ENCODE measurements at places on chromosomes 7 and 10.
A peak's percentile ranks its signal among the peaks of the same experiment; 100 is the strongest.

DNA sequence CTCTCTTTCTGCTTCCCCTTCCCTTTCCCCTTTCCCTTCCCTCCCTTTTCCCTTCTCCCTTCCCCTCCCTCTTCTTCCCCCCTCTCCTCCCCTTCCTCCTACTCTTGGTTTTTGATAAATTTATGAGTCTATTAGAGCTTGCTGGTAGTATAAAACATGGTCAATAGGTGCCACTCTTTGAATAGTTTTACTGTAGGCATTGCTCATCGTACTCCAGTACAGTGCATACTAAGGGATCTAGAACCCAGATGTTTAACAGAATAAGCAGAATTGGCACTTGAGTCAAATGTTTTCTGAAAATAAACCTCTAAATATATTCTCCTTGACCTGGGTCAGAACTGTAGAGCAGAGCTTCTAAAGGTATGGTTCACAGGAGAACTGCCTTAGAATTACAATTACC is 126.7 kb downstream of the SORCS3 start:
- no peak overlapping the region for H3K4me3 ChIP-seq
- no peak overlapping the region for H3K27ac ChIP-seq
- no peak for DNase-seq
- H3K36me3 ChIP-seq = no peaks in the 10 kb centered on the region
- no peaks in the 10 kb centered on the region for H3K27me3 ChIP-seq

- DNase-seq = no peak
- H3K4me1 ChIP-seq = peaks cover 7% of the 10 kb centered on the region
- H3K27me3 ChIP-seq = no peaks in the 10 kb centered on the region
- H3K4me3 ChIP-seq = no peak overlapping the region
- no peak overlapping the region for H3K27ac ChIP-seq
Measured at GRCh38 chr7:154960063-154960790, 42.7 kb downstream of the PAXIP1 start.

DNA sequence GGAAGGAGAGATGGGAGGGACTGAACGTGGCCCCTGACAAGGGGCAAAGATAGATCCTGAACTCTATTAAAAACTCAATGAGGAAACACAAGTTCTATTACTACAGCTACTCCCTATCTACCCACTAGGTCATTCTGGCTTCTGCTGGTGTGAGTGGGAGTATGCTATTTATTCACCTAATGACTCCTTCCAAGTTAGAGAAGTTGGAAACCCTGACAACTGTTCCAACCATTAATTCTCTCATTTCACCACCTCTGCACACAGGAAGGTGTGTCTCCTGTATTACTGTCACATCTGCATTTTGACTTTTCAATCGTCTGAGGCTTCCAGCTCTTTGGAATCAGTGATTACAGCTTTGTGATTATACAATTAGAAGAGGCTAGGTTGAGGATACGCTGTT is 169.4 kb upstream of the ADO start:
- no peak for DNase-seq
- no peaks in the 10 kb centered on the region for H3K4me1 ChIP-seq
- H3K27ac ChIP-seq = no peak overlapping the region
- H3K27me3 ChIP-seq = no peaks in the 10 kb centered on the region

GRCh38 chr10:119518936-119519335 is 23.6 kb downstream of the RGS10 start:
- DNase-seq = no peak
- H3K4me3 ChIP-seq = no peak overlapping the region
- H3K27ac ChIP-seq = no peak overlapping the region

- DNase-seq = no peak
- no peaks in the 10 kb centered on the region for H3K4me1 ChIP-seq
- H3K27ac ChIP-seq = no peak overlapping the region
- H3K27me3 ChIP-seq = no peaks in the 10 kb centered on the region
- H3K4me3 ChIP-seq = no peak overlapping the region
Measured at GRCh38 chr7:101186844-101187428, 6.8 kb upstream of the NAT16 start.

- H3K4me1 ChIP-seq = no peaks in the 10 kb centered on the region
- no peaks in the 10 kb centered on the region for H3K27me3 ChIP-seq
- no peak for DNase-seq
- H3K4me3 ChIP-seq = no peak overlapping the region
Measured at GRCh38 chr7:108419961-108420908, 36.0 kb downstream of the NRCAM start.

DNA sequence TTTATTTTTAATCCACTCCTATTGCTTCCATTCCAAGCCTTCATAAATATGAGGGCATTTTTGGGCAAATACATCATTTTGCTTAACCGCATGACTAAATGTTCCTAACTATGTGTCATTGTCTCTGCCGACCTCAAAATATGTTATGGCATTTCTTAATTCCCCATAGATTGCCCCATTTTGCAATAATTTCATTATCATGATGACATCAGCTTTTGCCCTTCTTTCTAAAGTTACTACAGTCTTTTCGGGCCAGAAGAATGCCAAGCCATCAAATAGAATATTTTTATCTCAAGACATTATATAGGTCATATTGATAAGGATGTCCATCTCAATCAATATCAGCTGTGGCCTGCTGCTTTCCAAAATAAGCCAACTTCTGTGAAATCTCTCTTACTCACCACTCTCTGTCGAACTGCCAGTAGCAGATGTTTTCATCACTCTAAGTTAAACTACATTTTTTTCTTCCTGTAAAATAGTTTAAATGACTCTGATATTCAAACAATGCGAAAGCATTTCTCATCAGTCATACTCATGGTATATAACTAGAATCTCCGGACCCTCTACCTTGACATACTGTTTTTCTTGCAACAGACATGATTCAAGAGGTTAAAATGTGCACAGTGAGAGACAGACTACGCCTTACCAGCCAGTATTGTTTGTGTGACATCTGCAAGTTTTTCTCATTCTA is 1254.6 kb upstream of the CELF2 start:
- H3K36me3 ChIP-seq = no peaks in the 10 kb centered on the region
- no peaks in the 10 kb centered on the region for H3K4me1 ChIP-seq
- H3K4me3 ChIP-seq = no peak overlapping the region
- H3K27ac ChIP-seq = no peak overlapping the region

DNA sequence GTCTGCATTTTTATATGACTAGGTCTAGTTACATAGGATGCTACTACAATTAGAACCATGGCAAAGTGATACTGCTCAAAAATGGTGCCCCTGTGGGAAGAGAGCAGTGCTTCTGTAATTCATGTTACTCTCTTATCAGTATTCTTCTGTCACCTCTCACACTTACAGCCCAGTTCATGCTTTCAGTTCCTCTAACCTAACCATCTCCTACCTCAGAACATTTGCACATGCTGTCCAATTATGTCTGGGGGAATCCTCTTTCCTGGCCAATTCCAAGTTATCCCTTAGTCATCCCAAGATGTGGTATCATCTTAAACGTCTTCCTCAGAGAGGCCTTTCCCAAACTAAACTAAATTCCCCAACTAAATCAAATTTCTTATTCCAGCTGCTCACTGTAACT is 190.2 kb downstream of the RELN start:
- no peak overlapping the region for H3K4me3 ChIP-seq
- H3K27ac ChIP-seq = no peak overlapping the region

DNA sequence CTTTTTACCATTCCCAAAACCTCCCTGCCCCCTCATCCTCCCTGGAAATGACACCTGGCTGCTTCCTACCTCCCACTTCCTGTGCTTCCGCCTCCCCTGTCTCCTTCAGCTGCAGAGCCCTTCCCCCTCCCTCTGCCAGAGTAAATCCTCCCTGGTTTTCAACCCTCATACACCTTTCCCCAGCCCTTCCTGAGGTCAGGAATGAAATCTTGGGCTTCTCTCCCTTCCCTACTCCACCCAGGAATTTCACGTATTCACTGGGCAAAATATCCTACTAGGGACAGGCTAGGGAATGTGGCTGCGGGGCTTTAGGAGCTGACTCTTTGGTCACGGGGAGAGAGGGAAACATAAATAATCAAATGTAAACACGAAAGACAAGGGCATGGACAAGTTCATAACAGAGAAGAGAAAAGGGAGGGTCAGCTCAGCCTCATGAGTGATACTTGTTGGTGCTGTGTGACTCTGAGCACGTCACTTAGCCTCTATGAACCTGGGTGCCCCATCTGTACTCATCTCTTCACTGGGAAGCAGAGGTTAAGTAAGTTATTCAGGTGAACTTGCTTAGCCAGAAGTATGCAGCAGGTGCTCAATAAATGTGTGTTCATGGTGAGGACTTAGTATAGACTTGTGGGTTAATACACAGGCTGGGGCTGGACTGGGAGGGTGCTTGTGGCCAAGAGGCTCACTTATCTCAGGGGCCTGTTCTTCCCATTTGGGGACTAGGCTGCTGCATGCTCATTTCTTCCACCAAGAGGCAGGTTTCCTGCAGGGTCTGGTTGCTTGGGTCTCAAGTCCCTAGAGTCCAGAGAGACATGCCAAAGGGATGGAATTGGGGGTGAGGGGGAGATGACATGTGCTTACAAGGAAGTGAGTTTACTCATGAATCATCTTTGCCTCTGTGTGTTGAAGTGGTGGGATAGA is 10.0 kb upstream of the DUSP5 start:
- H3K4me1 ChIP-seq = no peaks in the 10 kb centered on the region
- H3K4me3 ChIP-seq = no peak overlapping the region
- no peak for DNase-seq
- H3K27me3 ChIP-seq = no peaks in the 10 kb centered on the region
- no peak overlapping the region for H3K27ac ChIP-seq
- no peaks in the 10 kb centered on the region for H3K36me3 ChIP-seq

GRCh38 chr10:32153931-32154330 is 97.7 kb upstream of the KIF5B start:
- H3K36me3 ChIP-seq = no peaks in the 10 kb centered on the region
- H3K4me3 ChIP-seq = no peak overlapping the region
- no peaks in the 10 kb centered on the region for H3K4me1 ChIP-seq
- no peak for DNase-seq
- H3K27me3 ChIP-seq = no peaks in the 10 kb centered on the region

GRCh38 chr10:58918887-58919286 is 257.6 kb upstream of the PHYHIPL start:
- H3K27me3 ChIP-seq = no peaks in the 10 kb centered on the region
- H3K36me3 ChIP-seq = no peaks in the 10 kb centered on the region
- no peak for DNase-seq
- H3K27ac ChIP-seq = no peak overlapping the region
- no peak overlapping the region for H3K4me3 ChIP-seq
- no peaks in the 10 kb centered on the region for H3K4me1 ChIP-seq

DNA sequence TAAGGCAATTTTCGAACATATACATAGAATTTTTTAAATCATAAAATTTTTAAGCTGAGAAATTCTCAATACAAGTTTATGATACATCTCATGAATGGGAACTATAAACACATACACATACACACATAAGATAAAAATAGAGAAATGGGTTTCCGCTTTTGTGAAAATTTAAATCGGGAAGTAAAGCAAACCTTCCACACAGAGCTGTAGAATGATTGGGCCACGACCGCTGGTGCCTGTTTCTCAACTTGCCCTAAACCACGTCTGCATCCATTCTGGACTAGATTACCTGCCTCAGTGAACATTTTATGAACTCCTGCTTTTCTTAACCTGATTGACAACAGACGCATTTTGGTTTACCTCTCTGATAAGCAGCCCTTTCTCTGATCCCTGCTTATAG is 264.4 kb downstream of the SKAP2 start:
- H3K4me3 ChIP-seq = no peak overlapping the region
- no peaks in the 10 kb centered on the region for H3K36me3 ChIP-seq
- H3K4me1 ChIP-seq = no peaks in the 10 kb centered on the region
- no peaks in the 10 kb centered on the region for H3K27me3 ChIP-seq
- DNase-seq = no peak
- no peak overlapping the region for H3K27ac ChIP-seq

DNA sequence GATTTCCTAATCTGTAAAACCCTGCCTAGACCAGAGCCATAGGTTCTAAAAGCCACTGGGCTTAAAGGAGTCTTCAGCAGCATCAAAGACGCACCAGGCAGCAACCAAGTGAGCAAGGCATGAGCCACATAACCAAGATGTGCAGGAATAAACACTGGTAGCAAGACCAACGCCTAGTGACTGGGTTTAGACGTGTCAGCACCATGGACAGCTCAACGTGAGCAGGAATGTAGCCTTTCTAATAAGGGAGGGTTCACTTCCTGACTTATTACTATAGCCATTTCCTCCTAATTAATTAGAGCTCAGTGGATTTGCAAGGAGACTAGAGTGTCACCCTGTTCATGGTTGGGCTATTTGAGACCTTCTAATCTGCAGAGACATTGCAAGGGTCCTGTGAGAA is 223.7 kb downstream of the LHFPL3 start:
- DNase-seq = peak; percentile 37
- no peak overlapping the region for H3K27ac ChIP-seq

DNA sequence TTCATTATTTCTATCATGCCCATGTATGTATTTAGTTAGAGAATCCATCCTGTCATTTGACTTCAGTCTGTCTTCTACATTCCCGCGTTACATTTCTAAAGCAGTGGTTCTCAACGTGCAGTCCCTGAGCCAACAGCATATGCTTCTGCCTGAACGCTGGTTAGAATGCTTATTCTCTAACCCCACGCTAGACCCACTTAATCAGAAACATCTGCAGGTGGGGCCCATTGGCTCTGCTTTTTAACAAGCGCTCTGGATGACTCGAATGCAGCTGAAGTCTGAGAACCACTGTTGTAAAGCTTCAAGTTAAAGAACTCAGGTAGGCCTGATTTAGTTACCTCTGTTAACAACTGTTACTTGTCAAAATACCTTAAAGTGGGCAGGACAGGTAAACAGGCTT is 38.2 kb downstream of the NEUROD6 start:
- no peak overlapping the region for H3K27ac ChIP-seq
- H3K4me3 ChIP-seq = no peak overlapping the region
- H3K27me3 ChIP-seq = no peaks in the 10 kb centered on the region

DNA sequence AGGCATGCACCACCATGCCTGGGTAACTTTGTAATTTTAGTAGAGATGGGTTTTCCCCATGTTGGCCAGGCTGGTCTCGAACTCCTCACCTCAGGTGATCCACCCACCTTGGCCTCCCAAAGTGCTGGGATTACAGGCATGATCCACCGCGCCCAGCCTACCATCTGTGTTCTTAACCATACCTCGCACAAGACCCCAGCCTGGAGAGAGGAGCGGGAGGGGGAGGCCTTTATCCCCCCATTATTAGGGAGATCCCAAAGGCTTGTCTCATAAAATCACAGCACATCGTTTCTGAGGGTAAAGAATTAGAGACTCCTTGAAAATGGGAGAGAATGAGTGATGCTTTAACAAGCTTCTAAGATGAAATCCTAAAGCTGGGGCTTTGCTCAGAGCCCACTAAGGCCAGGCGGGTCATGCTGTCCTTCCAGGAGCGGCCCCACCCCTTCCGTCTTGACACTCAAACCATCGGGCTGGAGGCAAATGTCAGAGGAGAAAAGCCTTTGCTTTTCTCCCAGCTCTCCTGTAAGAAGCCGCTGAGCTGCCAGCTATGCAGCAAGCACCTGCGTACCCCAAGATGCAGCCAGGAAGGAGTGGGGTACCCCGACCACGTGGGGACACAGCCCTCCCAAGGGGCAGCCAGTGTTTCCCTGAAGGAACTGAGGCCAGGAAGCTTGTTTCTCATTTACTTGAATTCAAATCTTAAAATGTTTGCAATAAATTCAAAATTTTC is 339.7 kb downstream of the PTPRN2 start:
- H3K4me1 ChIP-seq = no peaks in the 10 kb centered on the region
- H3K4me3 ChIP-seq = no peak overlapping the region
- peak; percentile 16 for DNase-seq
- H3K36me3 ChIP-seq = no peaks in the 10 kb centered on the region
